ENCODE measurements at places on chromosomes 1 and 21.

- DNase-seq, result no peak
Observed at GRCh38 chr1:43067977-43068751, 103.9 kb downstream of the EBNA1BP2 start.

- DNase-seq, result no peak
Observed at GRCh38 chr1:155651861-155652661, 36.5 kb downstream of the YY1AP1 start.

DNA sequence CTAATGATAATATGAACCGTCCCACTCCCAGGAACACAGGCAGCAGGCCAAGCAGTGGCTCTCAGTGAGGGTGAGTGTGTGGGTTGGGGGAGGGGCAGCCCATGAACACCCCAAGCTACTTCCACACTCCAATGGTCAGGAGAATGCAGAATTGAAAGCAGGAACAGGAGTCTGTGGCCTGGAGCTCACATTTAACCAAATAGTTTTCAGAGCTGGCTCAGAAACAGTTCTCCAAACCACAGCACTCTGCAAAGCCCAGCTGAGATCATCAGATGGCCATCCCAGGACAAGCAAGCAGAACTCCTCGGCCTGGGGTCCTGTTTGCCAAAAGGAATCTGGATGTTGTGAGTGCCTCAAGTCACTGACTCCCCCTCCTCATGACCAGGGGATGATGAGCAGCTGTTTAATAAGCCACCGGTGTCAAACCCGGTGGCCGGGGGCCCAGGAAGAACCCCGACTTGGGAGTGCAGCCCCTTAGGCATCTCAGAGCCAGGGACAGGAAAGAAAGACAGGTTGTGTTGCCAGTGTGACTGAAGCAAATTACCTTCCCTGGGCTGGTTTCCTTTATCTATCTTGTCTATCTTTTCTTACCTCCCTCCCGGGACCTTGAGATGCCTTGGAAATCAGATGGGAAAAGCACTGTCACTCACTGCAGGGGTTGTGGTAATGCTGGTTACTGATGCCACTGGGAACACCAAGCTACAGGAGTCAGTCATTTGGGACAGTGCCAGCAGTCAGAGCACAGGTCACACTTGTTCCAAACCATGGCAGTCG is 20.4 kb downstream of the DEGS1 start:
- no peak for DNase-seq

- DNase-seq, result no peak
Observed at GRCh38 chr1:41915786-41916571, 2.7 kb downstream of the HIVEP3 start.

GRCh38 chr1:197126691-197127090 is 19.8 kb downstream of the ASPM start:
- DNase-seq, result no peak

Measured in NCI-H2081 (cell line).